ENCODE measurements at places on chromosomes 11 and 22. TPM values are rescaled to one million over a fixed set of nuclear protein-coding genes. Genes with fewer than 3 reads are reported as not detected.

Gene MAPK11
- total RNA-seq, result 4.6 TPM

Gene OR5I1
- not detected for total RNA-seq

DNA sequence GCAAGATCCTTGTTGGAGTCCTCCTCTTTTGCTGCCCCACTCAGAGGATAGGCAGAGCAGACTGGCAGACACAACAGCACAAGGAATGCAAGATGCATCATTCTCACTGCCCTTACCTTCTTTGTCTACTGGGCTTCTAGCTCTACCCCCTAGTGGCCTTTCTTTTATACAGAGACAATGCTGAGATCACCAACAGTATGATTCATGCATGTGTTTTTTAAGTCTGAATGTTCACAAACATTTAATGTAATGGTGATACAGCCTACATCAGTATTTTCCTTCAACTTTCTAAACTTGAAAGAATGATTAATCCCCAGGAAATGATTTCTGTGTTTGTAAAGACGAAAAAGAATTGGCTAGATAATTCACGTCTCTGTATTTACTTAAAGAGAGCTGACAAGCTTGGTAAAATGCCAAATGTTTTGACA lies at the start of gene MMP10:
MMP10 (minus strand) TSS at position 138 of the 428 bp plus-strand sequence; CDS start at position 101, 37 bp downstream.
- no peak for DNase-seq

GRCh38 chr11:12770966-12771597 lies 96.9 kb downstream of the TEAD1 start:
- no peak for DNase-seq

DNA sequence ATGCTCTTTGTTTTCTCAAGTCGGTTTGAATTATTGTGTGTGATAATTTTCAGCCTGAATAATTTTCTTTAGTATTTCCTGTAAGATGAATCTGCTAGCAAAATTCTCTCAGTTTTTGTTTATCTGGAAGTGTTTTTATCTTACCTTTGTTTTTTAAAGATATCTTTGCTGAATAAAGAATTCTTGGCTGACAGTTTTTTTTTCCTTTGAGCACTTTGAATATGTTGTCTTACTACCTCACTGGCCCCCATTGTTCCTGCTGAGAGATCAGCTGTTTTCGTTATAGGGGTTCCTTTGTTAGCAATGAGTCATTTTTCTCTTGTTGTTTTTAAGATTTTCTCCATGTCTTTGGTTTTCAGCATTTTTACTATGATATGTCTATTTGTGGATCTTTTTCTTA lies 63.0 kb downstream of the HORMAD2 start:
- DNase-seq, result no peak

DNA sequence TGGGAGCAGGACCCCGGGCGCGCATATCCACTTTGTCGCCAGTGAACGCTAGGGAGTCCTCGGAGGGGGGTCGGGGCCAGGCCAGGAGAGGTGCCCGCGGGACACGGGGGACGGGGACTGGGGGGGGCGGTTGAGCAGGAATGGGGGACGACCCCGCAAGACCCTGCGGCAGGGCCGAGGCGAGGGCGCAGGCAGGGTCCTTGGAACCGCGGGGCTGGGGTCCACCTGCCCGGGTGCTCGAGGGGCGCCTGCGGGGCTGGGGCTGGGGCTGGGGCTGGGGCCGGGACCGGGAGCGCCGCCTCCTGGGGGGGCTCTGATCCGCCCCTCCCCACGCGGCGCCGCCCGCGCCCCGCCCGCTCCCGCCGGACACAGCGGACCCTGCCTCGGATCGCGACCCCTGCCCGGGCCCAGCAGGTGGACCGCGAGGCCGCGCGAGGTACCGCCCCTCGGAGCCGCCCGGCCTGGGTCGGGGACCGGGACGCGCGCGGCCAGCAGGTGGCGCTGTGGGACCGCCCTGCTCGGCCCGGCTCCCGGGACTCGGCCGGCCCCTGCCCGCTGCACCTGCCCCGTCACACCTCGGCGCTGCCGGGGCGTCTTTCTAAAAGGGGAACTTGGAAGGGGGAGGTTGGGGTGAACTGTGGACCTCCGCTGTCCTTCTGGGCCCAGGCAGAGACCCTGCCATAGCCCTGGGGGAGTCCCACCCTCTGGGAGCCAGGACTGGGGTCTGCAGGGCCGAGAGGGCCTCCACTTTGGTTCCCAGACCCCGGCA lies 11.0 kb downstream of the CRELD2 start:
- no peak for DNase-seq

- DNase-seq, result no peak
Measured at GRCh38 chr11:118735203-118735602, 55.8 kb upstream of the TREH start.

DNA sequence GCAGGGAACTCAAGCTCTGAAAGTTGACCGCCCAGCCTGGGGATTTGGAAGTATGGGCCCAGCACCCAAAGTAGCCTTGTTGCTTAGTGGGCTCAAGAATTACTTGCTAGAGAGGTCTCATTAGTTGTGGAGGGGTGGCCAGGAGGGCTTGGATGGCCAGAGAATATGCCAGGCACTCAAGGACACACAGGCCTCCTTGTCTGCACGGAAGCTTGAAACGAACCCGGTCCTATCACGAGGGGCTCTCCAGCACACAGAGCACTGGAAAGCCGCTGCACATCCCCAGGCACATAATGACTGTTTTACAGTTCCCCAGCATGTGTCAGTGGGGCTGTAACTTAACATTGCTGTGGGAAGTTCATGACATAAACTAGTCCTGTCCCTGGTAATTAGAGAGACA lies 55.9 kb downstream of the NAT10 start:
- DNase-seq, result no peak

DNA sequence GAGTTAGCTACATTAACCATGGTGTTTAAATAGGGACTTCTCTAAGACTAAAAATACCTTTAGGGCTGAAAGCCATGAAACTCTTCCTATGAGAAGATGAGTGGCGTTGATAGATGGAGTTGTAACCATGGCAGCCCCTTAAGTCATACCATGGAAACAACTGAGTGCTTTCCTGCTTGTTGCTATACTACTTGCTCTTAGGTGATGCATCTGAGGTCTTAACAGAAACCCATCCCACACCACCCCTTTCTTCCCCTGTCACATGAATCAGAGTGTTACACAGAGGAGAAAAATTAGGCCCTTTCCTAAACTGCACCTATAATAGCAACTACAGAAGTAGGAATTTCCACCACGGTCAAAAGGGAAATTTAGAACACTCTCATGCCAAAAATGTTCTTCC lies 64.3 kb upstream of the ZC3H12C start:
- no peak for DNase-seq

DNA sequence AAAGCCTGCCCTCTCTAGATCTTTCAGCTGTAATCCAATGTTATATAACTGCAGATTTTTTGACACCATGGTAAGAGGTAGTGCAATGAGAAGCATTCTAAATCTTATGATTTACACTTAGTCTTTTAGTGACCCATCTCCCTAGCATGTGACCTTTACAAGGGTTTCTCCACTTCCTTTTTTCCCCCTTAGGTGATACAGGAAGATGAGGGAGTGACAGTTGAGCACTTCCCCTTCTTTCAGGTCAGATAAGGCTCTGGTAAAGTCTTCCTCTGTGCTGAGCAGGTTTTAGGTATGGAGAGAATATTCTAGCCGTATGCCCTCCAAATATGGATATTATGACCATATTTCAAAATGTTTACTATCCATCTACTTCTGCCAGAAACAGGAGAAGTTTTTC lies 753.6 kb downstream of the JRKL start:
- DNase-seq, result no peak

Gene ME3
- 3.5 TPM for total RNA-seq

- no peak for DNase-seq
Measured at GRCh38 chr11:111748035-111748804, 18.0 kb downstream of the PPP2R1B start.

Gene MYOD1
- total RNA-seq, result not detected

All from lower leg skin (tissue), 4 donors.